ENCODE measurements at places on chromosomes 7 and 10.

GRCh38 chr7:47950714-47951113 lies 2.4 kb upstream of the PKD1L1 start:
- DNase-seq: no peak

- no peak for DNase-seq
Observed at GRCh38 chr10:100945754-100946153, 23.6 kb upstream of the SEMA4G start.

DNA sequence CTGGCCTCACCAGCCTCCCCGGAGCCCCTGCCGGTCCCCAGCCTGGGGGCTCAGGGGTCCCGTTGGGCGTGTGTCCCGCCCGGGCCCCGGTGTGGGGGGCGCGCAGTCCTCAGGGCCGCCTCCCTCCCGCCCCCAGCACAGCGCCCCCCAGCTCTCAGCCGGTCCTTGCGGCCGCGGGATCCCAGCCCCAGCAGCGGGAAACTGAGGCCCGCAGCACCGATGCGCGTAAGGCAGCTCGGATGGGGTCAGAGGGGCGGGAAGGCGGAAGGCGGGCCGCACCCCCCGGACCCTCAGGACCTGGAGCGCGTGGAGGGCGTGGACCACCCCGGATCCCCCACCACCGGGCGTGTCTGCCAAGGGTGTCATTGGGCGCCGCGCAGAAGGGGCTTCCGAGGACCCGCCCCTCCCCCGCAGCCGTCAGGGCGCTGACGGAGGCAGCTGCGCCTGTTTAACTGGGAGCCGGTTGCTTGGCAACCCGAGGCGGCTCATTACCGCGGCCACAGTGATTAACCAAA lies 14.9 kb downstream of the UNCX start:
- DNase-seq: no peak

- DNase-seq: no peak
Observed at GRCh38 chr10:13268841-13269240, 31.0 kb downstream of the PHYH start.

- DNase-seq: no peak
Observed at GRCh38 chr10:47178537-47179290, 121.3 kb upstream of the GDF10 start.

All from mesenteric fat pad (tissue), 1 donor.